ENCODE measurements at places on chromosomes 6 and 20. TPM values are rescaled to one million over a fixed set of nuclear protein-coding genes. Genes with fewer than 3 reads are reported as not detected.

LST1 gene
- 28.0 TPM for total RNA-seq

- no peak for DNase-seq
Observed at GRCh38 chr6:132359886-132360285, 41.4 kb downstream of the MOXD1 start.

GRCh38 chr6:87277123-87277522 lies 45.3 kb upstream of the SMIM8 start:
- DNase-seq = no peak

DNA sequence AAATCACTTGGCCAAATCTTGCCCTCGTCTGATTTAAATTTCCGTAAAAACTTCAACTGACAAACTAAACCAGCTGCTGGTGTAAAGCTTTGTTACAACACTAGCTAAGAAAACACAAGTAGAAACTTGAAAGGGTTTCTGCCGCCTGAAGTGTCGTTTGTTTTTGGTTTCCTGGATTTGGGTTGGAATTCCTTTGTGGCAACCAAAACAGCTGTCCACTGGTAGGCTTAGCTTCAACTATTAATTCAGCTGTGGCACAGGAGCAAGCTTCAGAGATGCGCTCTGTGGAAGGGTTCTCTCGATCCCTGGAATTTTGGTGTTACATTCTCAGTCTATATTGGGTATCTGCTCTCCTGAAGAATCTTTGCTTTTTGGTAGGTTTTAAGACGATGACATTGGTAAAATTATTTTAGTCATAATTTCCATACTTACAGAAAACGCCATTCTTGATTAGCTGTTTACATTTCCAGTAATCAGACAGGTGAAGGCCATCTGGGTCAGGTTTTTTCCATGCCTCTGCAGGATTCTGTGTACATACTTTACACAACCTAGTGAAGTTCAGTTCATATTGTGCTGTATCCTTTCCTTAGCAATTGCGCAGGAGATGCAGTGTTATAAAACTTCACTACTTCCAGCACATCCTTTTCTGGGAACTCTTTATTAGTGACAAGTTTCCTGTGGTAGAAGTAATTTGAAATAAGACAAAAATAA lies 29.9 kb upstream of the SAMD3 start:
- DNase-seq = no peak

- no peak for DNase-seq
Observed at GRCh38 chr6:165487950-165488349, 175.1 kb downstream of the PDE10A start.

Data from T-cell (primary cell).